ENCODE measurements at places on chromosomes 1 and 21.

DNA sequence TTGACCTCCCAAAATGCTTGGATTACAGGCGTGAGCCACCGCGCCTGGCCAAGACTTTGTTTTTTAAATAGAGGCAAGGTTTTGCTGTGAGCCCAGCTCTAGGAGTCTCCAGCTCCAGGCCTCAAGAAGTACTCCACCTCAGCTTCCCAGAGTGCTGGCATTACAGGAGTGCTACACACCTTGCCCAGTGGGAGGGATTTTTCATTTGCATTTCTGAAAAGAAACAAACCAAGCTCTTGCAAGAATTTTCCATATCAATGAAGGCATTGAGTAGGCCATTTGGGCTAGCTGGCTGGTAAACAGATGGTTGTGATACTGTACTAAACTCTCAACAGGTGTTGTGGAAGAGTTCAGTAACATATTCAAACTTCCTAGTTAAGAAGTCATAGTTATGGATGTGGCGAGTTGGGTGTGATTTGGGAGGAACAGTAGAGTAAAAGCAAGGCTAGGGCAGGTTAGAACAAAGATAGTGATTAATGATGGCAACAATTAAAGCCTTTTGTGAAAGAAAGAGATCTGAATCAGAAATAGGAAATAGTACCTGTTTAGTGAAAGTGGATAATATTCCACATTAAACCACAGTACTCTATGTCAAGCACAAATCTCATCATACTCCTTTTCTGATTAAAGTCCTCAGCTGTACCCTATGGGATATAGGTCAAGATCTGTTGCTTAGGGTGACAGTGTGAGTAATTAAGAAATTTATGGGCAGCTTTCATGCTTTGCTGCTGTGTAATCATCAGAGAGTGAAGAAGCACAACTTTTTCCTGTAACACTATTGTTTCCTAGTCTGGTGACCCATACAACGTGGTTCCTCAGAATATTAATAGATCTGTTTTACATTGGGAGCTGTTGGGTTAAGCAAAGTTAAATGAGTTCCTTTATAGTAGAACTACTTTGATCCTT lies 10.7 kb downstream of the AKIRIN1 start:
- no peak for DNase-seq

- no peak for DNase-seq
These were observed 302.3 kb downstream of the BACH1 start for GRCh38 chr21:29601047-29601446.

DNA sequence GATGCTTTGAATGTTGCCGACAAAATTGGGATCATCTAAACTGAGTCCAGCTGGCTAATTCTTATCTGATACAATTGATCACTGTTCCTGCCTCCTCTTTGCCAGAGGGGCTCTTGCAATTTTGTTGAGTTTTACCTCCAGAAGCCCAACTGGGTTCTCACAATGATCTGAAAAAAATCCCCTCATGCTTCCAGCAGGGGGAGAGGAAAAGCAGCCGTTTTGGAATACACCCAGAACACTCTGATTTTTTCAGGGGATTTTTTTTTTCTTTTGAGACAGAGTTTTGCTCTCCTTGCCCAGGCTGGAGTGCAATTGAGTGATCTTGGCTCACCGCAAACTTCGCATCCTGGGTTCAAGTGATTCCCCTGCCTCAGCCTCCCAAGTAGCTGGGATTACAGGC lies 13.9 kb upstream of the RERE start:
- DNase-seq = no peak

DNA sequence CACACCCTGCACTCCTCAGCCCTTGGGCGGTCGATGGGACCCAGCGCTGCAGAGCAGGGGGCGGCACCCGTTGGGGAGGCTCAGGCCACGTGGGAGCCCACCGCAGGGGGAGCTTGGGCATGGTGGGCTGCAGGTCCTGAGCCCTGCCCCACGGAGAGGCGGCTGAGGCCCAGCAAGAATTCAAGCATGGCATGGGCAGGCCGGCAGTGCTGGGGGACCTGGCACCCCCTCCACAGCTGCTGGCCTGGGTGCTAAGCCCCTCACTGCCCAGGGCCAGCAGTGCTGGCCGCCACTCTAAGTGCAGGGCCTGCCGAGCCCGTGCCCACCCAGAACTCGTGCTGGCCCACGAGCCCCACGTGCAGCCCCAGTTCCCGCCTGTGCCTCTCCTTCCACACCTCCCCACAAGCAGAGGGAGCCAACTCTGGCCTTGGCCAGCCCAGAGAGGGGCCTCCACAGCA lies 555.0 kb upstream of the ADGRL4 start:
- DNase-seq = no peak

DNA sequence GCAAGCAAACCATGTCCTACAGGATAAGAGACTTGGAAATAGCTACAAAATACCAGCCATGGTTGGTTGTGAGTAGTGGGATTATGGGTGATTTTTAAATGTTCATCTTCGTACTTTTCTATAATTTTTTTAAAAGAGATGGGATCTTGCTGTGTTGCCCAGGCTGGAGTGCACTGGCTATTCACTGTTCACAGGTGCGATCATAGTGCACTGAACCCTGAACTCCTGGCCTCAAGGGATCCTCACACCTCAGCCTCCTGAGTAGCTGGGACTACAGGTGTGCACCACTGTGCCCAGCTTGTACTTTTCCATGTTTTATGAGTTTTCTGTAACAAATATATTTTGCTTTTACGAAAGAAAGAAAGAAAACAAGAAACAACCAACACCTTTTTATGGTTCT lies 224.2 kb downstream of the FOXD2 start:
- no peak for DNase-seq

- no peak for DNase-seq
These were observed 1.4 kb upstream of the TBX19 start for GRCh38 chr1:168279253-168279652.

DNA sequence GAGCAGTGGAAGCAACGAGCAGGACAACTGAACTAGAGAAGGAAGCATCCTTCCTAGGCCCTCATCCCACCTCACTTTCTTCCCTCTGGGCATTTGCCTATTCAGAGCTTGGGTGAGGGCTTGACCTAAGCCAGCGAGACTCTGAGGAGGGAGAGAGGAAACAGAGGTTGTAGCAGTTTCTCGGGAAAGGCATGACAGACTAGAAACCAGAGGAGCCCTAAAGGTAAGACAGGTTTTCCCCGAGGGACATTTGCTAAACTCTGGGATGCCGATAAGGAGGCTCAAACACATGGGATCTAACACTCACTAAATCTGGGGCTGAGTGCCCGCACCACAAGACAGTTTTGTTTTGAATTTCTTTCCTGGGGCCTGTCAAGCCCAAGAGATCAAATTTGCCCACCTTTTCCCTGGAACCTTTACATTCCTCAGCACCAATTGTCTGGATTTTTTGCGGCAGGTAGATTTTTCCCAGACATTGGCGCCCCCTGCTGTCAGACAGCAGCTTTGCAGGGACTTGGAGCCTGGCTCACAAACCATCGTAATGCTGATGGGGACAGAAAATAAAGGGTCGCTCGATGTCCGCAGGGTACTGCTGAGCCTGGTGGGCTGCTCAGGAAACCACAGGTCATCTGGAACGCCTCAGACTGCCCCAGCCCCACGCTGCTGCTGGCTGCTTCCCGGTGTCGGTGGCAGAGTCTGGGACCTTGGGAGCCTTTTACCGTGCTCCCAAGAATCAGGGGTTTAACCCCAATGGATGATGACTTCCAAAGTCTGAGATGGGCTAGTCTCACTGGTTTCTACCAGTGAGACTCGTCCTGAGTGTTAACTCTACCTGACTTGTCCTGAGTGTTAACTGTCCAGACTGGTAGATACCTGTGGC lies 23.4 kb upstream of the TSPAN2 start:
- DNase-seq = no peak

GRCh38 chr1:208213786-208214185 lies 30.4 kb downstream of the PLXNA2 start:
- DNase-seq = no peak

DNA sequence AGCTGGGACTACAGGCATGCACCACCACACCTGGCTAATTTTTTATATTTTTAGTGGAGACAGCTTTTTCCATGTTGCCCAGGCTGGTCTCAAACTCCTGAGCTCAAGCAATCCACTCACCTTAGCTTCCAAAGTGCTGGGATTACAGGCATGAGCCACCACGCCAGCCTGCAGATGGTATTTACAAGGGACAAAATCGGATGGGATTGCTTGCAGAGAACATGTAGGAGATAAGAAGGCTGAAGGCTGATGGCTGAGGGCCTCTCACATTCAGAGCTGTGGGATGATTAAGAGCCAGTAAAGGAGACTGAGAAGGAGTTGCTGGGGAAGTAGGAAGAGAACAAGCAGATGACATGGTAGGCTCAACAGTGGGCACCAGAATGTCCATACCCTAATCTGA lies 24.0 kb upstream of the QSOX1 start:
- no peak for DNase-seq

DNA sequence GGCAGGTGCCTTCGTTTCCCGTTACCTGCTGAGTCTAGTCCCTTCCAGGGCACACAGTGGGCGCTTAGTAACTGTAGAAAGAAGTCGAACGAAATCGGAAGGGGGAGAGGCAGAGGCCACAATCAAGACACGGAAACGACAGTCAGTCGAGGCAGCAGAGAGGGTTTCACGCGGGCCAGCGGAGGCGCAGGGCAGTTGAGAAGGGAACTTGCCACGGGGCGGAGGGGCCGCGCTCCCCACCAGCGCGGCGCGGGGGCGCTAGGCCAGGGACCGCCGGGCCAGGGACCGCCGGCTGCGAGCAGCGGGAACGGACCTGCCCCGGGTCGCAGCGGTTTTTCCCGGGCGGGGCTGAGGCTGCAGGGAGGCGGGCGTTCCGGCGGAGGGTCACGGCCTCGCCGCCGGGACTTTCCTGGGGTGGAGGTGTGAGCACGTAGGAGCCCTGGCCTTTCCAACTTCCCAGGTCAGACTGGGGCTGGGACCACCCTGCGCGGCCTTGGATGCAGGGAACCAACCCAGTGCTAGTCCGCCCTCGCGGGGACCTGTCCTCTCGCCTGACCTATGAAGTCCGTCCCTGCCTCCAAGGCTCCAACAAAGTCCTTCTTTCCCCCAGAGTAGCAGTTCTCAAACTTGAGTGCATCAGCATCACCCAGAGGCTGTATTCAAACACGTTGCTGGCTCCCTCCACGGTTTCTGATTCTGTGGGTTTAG lies 150.1 kb upstream of the FGGY start:
- no peak for DNase-seq

DNA sequence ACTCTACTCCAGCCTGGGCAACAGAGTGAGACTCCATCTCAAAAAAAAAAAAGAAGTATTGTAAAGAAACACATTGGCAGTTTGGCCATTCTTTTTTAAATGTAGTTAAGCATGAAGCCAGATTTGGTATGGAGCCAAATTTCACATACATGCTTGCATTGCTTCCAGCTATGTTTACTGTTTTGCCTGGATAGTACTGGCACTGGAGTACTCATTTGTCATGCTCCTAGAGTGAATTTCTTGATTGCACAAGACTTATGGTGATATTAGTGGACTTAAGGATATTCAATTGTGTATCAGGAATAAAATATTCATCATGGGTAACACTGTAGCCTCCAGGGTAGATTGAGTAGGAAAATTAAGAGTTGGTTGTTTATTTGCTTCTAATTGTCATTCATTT lies 24.5 kb upstream of the SLC9A1 start:
- no peak for DNase-seq

DNA sequence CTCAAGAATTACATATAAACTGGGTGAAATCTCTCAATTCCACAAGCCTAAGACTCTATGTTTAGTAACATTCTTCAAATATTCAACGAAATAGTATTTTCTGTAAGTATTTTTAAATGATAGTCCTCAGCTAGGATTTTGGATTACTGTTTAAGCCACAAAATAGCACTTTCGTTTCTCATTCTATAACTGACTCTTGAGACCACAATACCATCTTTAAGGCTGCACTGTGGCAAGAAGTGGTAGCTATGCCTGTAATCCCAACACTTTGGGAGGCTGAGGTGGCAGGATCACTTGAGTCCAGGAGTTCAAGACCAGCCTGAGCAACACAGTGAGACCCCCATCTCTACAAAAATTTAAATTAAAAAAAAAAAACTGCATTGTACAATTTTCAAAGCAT lies 126.7 kb downstream of the CDC42BPA start:
- DNase-seq = no peak

DNA sequence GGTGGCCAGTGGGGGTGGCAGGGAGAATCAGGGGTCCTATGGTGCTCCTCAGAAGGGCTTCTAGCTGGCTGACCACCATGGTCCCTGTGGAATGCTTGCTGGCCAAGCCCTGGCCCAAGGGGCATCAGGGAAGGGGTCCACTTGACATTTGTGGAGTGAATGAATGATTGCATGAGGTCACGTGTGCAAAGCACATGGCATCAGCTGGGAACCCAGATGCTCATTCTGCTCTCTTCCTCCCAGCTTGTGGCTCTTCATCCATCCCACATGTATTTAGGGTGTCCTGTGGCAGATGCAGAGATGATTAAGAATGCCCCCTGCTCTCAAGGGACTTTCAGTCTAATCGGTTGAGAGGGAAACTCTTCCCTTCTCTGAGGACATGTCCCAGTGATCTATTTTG lies 27.1 kb upstream of the PADI4 start:
- no peak for DNase-seq

- no peak for DNase-seq
These were observed 443.1 kb upstream of the DAB1 start for GRCh38 chr1:57866998-57867397.

GRCh38 chr1:10888791-10889649 lies 92.6 kb upstream of the CASZ1 start:
- DNase-seq = no peak

DNA sequence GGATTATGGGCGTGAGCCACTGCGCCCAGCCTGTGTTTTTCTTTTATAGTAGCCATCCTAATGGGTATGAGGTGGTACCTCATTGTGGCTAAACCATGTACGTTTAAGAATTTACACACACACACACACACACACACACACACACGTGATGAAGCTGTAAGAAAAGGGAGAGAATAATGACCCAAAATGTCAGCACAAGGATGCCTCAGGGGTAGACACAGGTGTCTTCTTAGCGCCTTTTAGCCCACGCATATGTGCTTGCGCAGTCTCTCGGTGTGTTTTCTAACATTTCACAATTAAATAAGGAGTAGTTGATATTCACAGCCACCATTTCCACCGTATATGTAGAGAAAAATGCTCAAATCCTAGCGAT lies 782 bp upstream of the PFKL start:
- no peak for DNase-seq

- no peak for DNase-seq
These were observed 1414.3 kb upstream of the B3GALT2 start for GRCh38 chr1:194600716-194601115.
